Activated CD4-positive, CD25-positive, alpha-beta regulatory T cell treated with anti-CD3 and anti-CD28 coated beads, Interleukin-2, amount 50 U/mL, for 72 hours (primary cell): ENCODE measurements at places on chromosomes 5 and 9.

- no peak for DNase-seq
These were observed 83.4 kb downstream of the CPLANE1 start for GRCh38 chr5:37165761-37166160.

DNA sequence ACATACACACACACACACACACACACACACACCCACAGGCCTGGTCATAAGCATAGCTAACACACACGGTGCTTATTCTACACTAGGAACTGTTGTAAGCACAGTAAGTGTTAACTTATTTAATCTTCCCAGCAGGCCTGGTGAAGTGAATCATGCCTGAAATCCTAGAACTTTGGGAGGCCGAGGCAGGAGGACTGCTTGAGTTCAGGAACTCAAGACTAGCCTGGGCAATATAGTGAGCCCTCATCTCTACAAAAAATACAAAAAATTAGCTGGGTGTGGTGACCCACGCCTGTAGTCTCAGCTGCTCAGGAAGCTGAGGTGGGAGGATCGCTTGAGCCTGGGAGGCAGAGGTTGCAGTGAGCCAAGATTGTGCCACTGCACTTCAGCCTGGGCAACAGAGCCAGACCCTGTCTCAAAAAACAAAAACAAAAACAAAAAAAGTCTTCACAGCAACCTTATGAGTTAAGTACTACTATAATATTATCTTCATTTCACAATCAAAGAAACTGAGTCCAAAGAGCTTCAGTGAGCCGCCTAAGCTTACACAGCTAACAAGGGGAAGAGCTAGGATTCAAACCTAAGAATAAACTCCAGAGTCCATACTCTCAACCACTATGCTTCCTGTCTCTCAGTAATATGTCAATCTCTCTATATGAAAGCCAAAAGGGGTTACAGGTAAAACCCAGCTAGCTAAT lies 2.3 kb downstream of the MEGF9 start:
- DNase-seq, result no peak

DNA sequence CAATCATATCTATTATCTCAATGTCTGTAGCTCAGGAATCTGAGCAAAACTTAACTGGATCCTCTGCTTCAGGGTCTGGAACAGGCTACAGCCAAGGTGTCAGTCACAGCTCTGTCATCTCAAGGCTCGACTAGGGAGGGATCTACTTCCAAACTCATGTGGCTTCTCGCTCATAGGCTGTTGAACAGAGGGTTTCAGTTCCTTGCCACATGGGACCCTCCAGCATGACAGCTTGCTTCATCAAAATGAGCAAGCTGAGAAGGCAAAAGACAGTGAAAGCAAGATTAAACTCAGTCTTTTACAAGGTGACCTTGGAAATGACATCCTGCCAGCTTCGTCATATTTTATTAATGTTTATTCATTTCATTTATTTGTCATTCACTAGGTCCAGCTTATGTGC lies 111.7 kb downstream of the GADD45G start:
- no peak for DNase-seq

GRCh38 chr5:57559110-57559635 lies 76.6 kb upstream of the ACTBL2 start:
- no peak for DNase-seq

- no peak for DNase-seq
These were observed 30.1 kb downstream of the FNIP1 start for GRCh38 chr5:131766689-131767088.

- DNase-seq, result no peak
These were observed at the start of gene ZNF474 for GRCh38 chr5:122129306-122129705. Gene ZNF474 (plus strand): TSS chr5:122129546. CDS start chr5:122151991, 22,445 bp downstream.

- DNase-seq, result no peak
These were observed 12.2 kb downstream of the KLHL9 start for GRCh38 chr9:21322911-21323461.

- no peak for DNase-seq
These were observed 3.4 kb upstream of the APBA1 start for GRCh38 chr9:69675563-69675962.

DNA sequence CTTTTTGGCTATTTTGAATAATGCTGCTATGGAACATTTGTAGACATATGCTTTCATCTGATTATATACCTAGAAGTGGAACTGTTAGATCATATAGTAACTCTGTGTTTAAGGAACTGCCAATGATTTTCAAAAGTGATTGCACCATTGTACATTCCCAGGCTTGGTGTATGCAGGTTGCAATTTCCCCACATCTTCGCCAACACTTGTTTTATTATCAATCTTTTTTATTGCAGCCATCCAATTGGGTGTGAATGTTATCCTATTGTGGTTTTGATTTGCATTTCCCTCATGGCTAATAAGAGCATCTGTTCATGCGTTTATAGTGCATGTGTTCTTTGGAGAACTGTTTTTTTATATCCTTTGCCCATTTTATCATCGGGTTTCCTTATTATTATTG lies 81.3 kb downstream of the PLAC8L1 start:
- DNase-seq, result no peak

DNA sequence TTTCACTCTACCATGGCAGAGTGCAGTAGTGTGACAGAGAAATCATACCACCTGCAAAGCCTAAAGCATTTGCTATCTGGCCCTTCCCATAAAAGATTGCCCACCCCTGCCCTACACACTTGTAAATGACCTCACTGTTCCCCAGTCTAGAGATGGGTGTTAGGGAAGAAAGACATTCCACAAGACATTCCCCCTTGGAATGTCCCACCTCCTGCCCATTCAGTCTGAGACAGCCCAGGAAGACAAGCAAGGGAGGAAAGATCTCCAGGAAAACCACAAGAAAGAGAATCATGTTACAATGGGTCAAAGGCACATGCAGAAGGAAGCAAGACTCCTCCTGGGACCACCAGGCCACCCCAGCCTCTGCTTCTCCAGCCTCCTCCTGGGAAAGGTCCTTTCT lies 230.0 kb downstream of the AGTPBP1 start:
- no peak for DNase-seq

DNA sequence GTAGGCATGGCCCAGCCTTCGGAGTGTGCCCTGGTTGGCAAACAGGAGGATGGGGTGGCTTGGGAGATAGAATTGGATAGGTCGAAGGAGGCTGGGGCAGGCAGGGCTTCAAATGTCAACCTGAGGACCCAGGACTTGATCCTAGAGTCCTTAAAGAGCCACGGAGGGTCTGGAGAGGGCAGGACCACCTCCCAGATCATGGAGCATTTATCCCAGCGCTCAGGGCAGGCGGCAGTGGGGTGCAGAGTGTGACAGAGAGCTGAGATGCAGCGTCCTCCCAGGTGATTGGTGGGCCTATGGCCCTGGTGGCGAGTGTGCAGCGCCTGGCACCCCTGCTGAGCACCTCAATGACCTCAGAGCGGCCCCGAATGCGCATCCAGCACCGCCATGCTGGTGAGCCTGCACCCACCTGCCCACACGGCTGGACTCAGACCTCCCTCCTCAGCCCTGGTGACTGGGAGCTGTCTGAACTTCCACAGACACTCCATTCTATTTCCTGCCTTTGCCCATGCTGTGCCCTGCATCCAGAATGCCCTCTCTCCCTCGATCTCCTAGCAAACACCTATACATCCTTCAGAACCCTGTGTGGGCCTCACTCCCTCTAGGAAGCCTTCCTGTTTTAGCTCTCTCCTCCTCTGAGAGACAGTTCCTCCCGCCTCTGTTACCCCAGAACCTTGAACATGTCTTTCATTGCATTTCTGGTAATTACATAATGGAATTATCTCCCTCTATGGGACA lies 6.3 kb downstream of the ADGRD2 start:
- no peak for DNase-seq

- DNase-seq, result no peak
These were observed 112.7 kb downstream of the NTRK2 start for GRCh38 chr9:84781931-84782866.

- DNase-seq, result no peak
These were observed 11.0 kb upstream of the HAPLN1 start for GRCh38 chr5:83731638-83732037.

DNA sequence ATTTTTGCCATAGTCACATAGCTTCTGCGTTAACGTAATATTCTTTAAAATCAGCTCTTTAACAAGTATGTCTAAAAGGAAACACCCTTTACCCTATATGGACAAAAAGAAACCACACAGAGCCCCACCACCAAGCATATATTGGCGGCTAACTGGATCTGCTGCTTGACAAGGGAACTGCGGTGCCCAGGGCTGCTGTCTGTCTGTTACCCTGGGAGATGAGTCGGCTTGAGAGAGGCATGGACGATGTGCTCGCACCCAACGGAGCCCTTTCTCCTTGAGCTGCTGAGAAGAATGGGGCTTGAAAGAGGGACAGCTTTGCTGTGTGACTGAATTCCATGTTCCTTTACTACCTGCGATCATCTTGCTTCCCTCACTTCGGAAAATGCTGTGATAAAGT lies 158.6 kb upstream of the SHB start:
- DNase-seq, result no peak

DNA sequence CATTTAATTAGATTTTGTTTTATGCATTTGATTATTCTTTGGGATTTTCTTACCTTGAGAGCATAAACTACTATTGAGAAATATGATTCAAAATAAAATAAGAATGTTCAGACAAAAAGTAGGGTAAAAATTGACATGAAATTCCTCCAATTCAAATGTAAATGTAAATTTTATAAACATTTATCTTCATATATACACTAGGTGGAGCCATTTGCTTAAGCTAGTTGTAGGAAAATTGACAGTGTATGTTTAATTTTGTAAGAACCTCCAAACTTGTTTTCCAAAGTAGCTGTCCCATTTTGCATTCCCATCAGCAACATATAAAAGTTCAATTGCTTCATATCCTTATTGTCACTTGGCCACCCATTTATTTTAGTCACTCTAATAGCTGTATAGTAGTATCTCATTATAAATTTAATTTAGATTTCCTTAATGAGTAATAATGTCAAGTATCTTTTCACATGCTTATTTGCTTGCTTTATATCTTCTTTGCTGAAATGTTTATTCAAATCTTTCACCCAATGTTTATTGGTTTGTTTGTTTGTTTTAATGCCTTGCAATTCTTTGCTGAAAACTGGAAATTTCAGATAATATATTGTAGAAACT lies 37.6 kb upstream of the SLCO6A1 start:
- no peak for DNase-seq

- no peak for DNase-seq
These were observed 316.3 kb downstream of the MCTP1 start for GRCh38 chr5:94968507-94969095.

- no peak for DNase-seq
These were observed 105.6 kb downstream of the NTRK2 start for GRCh38 chr9:84775056-84775643.

- DNase-seq, result no peak
These were observed 142.6 kb upstream of the GAS1 start for GRCh38 chr9:87089929-87090328.

GRCh38 chr9:110047955-110048402 lies 160.0 kb downstream of the C9orf152 start:
- DNase-seq, result no peak

- no peak for DNase-seq
These were observed 27.2 kb upstream of the FOXI1 start for GRCh38 chr5:170078458-170078857.

GRCh38 chr5:72153551-72153950 lies 46.3 kb downstream of the MAP1B start:
- DNase-seq, result no peak
